ENCODE measurements at places on chromosomes 3 and 15.

DNA sequence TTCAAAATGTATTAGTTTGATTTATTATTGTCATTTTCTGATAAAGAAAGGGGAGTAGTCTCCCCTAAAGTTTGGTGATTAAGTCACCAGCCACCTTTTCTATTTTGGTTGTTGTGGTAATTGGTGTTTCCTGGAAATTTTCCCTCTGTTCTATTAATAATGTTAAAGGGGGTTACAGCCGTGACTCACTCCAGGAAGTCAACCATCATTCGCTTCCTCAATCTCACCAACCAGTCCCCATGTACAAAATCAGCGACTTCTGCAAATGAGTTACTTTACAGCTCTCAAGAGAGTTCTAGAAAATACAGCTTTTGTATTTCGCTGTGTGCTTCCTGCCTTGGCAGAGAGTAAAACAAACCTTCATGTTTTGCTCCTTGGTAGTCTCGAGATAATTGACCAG lies 285.1 kb downstream of the LPP start:
- DNase-seq = no peak

- no peak for DNase-seq
Observed at GRCh38 chr15:38843736-38844590, 279.3 kb upstream of the RASGRP1 start.

GRCh38 chr15:92899601-92899947 lies 550 bp upstream of the CHD2 start:
- DNase-seq = no peak

- DNase-seq = no peak
Observed at GRCh38 chr3:45152307-45152706, 6.1 kb upstream of the CDCP1 start.

- no peak for DNase-seq
Observed at GRCh38 chr15:79402136-79402535, 30.0 kb upstream of the MINAR1 start.

DNA sequence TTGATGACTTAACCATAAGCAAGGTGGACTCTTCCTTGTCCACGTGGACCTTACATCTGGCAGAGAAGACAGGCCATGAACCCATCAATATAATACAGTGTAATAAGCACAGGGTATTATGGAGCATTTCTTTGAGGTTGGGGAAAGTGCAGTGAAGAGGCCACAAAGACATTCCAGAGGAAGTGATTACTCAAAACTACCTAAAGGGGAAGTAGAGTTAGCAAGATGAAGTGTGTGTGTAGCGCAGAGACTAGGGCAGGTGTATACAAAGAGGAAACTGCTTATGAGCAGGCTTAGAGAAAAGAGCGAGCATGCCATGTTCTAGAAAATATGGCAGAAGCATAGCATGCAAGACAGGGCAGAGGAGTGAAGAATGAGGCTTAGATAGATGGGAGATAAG lies 17.9 kb downstream of the CP start:
- no peak for DNase-seq

DNA sequence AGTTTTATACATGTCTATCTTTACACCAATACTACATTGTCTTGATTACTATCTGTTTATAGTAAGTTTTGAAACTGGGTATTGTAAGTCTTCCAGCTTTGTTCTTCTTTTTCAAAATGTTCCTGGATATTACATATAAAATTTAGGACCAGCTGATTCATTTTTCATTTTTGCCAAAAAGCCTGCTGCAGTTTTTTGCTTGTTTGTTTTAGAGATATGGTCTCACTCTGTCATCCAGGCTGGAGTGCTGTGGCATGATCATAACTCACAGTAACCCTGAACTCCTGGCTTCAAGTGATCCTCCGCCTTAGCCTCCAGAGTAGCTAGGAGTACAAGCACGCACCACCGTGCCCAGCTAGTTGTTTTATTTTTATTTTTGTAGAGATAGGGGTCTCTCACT lies 20.4 kb upstream of the AP4E1 start:
- no peak for DNase-seq

DNA sequence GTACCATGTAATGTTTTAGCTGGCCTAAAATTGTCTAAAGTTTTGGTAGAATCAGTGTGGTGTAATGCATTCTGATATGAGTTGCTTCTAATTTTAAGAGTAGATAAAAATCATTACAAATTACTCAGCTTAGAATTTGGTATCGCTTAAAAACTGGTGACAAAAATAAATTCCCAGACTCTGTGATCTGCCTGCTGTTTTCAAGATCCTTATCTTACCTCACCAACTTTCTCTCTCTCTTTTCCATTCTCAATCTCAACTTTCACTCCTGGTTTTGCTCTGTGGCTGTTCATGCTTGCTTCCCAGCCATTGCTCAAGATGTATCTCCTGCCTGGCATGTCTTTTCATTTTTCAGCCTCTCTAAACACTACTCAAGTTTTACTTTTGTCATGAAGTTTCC lies 45.7 kb downstream of the TCF12 start:
- DNase-seq = no peak

DNA sequence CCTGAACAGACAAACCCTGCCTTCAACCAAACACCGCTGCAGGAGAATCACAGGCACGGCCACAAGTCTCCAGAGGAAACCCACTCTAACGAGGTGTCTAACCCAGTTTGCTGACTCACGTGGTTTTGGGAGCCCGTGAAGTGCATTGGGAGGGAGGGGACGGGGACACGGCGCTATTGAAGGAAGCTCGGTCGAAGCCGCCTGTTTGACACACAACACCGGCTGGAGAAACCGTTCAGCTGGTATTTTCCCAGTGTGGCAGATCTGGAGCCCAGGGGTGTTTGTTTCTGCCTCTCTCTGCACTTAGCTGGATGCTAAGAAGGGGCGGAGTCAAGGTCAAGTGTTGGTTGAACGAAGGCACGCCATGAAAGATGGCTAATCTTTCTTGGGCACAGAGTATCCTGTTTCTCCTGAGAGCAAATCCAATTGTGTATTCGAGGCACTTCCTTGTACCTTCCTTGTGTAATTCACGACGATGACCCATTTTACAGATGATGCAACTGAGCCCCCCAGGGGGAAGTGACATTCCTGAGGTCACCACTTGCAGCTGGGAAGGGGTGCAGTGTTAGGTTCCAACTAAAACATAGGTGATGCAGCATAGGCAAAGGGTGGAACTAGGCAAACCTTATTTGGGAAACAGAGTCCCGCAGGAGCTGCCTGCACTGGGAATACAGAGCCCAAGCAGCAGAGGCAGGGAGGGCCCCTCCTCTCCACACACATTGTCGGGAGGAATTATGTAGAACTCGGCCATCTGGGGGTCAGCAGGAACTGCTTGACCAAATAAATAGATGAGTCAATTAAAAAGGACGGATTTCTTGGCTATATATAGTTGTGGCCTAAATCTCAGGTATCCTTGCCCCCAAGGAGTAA lies 22.5 kb downstream of the SLC6A6 start:
- DNase-seq = no peak

DNA sequence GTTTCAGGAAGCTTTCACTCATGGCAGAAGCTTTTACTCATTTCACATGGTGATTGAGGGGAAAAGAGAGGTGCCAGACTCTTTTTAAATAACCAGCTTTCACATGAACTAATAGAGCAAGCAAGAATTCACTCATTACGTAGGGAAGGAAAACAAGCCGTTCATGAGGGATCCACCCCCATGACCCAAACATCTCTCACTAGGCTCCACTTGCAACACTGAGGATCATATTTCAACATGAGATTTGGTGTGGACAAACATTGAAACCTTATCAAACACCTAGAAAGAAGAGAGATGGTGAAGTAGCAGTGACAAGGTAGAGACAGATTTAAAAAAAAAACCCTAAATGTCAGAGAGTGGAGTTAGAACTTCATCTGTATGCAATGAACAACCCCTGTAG lies 408.6 kb upstream of the PDZRN3 start:
- no peak for DNase-seq

DNA sequence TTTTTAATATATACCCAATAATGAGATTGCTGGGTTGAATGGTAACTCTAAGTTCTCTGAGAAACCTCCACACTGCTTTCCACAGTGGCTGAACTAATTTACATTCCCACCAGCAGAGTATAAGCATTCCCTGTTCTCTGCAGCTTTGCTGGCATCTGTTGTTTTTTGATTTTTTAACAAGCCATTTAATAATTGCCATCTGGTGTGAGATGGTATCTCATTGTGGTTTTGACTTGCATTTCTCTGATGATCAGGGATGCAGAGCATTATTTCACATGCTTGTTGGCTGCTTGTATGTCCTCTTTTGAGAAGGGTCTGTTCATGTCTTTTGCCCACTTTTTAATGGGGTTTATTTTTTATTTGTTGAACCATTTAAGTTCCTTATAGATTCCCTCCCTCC lies 75.0 kb upstream of the EPHB3 start:
- DNase-seq = no peak

DNA sequence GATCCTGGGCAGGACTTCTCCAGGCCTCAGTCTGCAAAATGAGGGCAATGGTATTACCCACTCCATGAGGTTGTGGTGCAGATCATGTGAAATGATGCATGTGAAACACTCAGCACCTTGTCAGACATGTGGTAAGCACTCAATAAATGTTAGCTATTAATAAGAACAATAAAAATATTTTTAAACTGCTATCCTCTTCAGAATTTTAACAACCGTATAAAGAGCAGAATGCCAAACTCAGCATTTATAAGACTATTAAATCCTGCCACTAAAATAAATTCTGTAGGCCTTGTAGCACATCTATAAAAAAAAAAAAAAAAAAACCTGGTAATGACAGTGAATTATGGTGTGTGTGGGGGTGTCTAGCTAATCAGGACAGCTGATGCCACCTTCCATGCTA lies 213.9 kb upstream of the UMPS start:
- no peak for DNase-seq

- no peak for DNase-seq
Observed at GRCh38 chr3:94336046-94336753, 273.3 kb downstream of the NSUN3 start.

GRCh38 chr3:189721873-189722665 lies 90.9 kb downstream of the TP63 start:
- no peak for DNase-seq

- no peak for DNase-seq
Observed at GRCh38 chr3:157232141-157232540, 72.2 kb upstream of the CCNL1 start.

DNA sequence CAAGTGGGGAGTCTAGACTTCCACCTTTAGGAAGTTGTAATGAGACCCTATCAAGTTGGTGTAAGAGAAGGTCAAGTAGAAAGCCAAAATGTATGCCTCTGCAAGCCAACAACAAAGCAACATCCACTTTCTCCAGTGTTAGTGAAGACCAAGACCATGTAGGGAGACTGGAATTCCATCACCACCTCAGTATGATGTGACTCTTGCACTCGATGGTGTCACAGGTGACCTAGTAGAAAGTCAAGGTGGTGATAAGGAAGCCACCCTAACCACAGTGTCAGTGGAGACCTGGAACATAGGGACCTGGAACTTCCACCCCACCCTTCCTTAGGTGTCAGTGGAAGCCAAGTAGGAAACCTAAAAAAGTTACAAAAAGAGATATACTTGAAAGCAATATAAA lies 278.1 kb upstream of the KCNMB2 start:
- DNase-seq = no peak

- DNase-seq = no peak
Observed at GRCh38 chr3:94220426-94220825, 157.6 kb downstream of the NSUN3 start.

DNA sequence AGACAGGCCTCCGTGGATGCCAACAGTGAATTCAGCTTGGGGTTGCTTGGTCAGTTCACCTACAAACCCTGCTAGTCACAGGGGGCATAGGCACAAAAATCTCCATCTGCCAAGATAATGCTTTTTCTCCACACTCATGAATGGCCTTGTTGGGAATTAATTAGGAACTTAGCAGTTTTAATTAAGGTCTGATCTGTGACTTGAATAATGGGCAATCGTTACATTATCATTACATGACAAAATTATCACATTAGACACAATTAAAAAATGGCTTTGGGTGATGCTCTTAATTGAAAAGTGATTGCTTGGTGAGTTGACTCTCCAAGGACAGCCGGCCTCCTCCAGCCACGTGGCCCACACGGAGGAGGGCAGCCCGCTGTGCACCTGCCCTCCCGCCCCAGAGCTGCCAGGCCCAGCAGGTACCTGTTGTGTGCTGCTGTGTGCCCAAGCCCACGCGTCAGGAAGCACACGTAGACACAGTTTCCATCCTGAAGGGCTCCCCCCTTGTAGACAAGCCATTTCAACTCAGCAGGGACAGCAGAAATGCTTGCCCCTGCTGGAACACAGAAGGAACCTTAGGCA lies 274.2 kb downstream of the OCA2 start:
- DNase-seq = no peak

GRCh38 chr15:62068071-62068809 lies 1.5 kb downstream of the C2CD4A start:
- no peak for DNase-seq

DNA sequence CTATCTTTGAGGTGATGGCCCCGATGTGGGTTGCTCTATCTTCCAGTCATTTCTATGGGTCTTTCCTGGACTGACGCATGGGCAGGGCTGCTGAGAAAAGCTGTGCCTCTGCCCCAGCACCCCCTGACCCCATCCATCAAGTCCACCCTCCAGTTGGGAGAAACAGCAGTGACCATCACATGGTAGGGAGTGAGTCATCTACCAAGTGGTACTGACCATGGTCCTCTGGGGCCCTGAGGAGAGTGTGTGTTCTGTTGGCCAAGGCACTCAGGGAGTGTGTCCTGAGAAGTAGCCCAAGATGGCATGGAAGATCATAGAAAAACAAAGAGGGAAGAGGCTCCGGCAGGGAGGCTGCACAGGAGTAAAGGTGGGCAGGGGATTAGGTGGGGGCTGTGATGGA lies 1.6 kb upstream of the DNAH1 start:
- no peak for DNase-seq

GRCh38 chr3:143001034-143001368 lies 369 bp upstream of the U2SURP start:
- DNase-seq = no peak

- DNase-seq = no peak
Observed at GRCh38 chr15:58110999-58111717, 27.0 kb upstream of the AQP9 start.

GRCh38 chr3:195032106-195032759 lies 238.7 kb downstream of the XXYLT1 start:
- DNase-seq = no peak

- no peak for DNase-seq
Observed at GRCh38 chr3:152272771-152273242, 4.1 kb downstream of the MBNL1 start.

GRCh38 chr15:70327856-70328678 lies 230.3 kb upstream of the TLE3 start:
- no peak for DNase-seq

- DNase-seq = no peak
Observed at GRCh38 chr3:150222691-150223489, 185.2 kb upstream of the TSC22D2 start.

- DNase-seq = no peak
Observed at GRCh38 chr3:127746400-127747057, 73.8 kb downstream of the ABTB1 start.

DNA sequence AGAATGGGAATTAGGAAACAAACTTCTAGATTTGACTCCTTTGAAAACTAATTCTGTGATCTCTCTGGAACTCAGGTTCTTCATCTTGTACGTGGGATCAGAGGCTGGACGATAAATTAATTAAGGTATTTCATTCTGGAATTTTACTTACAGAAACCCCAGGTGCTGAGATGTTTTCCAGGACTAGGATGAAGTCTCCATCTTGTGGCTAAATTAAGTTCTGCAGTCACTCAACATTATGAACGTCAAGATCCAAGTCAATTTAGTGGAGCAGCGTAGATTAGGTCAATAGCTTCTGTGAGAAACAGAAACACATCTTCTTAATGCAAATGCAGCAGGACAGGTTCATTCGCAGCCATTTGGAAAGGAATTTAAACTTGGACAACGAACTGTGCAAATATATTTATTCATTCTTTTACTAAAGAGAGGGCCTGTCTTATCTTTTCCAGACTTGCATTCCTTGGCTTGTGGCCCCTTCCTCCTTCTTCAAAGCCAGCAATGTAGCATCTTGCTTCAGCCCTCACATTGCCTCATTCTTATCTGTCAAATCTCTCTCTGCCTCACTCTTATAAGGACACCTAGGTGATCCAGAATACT lies 26.7 kb upstream of the TMC3 start:
- no peak for DNase-seq

All from NCI-H1436 treated with DMSO at 0.1 percent for 48 hours (cell line).